Cortex of kidney (tissue), 1 donor: ENCODE measurements at places on chromosomes 3 and 15.

GRCh38 chr15:39403640-39404117, 177.2 kb upstream of the THBS1 start:
- no peak for DNase-seq

GRCh38 chr15:37517191-37517895, 417.0 kb upstream of the MEIS2 start:
- no peak for DNase-seq

DNA sequence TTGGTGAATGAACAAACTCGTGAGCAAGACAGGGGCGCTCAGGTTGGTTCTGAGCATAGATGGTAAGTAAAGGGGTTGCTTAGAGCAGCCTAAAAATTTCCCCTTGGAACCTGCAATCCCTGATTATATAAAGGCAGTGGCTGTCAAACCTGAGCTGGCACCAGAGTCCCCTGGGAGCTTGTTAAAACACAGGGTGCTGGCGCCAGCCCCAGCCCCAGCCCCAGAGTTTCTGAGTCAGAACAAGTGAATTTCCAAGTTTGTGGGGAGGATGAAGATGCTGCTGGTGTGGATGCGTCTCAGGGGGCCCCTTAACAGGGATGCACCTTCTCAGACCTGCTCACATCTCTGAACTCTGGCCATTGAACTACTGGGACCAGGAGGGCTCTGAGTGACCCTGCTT, 48.2 kb downstream of the FEM1B start:
- DNase-seq = no peak

- DNase-seq = no peak
Observed at GRCh38 chr15:71237456-71238188, 122.4 kb downstream of the THSD4 start.

GRCh38 chr15:27897481-27897880, 201.6 kb downstream of the OCA2 start:
- no peak for DNase-seq

DNA sequence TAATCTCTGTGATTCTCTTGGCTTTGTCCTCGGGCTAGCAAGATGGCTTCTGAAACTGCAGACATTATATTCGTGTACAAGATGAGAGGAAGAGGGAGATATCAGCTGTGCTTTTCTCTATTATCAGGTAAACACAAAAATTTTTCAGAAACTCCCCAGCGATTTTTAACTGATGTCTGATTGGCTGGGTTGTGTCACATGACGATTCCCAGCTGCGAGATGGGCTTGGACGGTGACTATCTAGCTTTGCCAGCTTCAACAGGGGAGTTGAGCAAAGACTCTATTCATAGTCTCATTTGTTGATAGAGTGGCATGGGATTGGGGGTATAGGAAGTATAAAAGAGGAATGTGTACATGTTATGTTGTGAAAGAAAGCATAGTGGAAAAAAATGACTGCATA, 248.8 kb upstream of the AZI2 start:
- DNase-seq = no peak

DNA sequence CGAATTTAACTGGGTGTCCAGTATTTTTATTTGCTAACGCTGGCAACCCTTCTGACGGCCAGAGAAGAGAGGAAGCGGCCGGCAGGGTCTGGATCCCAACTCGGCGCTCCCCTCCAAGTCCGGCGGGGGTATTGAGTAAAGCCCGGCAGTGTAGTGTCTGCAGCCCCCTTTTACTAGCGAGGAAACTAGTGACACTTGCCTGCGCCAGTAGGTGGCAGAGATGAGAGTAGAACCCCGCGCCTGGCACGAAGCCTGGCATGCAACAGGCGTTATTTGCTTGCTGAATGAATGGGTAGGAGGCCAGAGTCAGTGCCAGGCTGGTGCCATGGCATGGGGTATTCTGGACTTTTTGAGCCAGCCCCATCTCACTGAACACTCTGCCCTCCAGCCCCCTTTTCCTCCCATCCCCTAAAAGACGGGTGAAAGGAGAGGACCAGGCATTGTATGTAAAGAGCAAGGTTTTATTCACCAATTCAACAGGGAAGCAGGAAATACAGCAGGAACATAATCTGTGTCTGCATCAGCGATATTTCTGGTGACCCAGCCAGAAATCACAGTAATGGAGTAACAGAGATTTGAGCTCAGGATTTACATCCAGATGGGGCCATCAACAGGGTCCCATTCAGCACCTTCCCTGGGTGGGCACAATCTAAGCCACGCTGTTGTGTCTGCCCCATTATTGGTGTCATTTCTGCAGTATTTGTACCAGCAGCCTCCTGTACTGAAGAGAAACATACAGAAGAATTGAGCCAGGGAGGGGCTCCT, 788 bp upstream of the WDR73 start:
- DNase-seq = no peak

DNA sequence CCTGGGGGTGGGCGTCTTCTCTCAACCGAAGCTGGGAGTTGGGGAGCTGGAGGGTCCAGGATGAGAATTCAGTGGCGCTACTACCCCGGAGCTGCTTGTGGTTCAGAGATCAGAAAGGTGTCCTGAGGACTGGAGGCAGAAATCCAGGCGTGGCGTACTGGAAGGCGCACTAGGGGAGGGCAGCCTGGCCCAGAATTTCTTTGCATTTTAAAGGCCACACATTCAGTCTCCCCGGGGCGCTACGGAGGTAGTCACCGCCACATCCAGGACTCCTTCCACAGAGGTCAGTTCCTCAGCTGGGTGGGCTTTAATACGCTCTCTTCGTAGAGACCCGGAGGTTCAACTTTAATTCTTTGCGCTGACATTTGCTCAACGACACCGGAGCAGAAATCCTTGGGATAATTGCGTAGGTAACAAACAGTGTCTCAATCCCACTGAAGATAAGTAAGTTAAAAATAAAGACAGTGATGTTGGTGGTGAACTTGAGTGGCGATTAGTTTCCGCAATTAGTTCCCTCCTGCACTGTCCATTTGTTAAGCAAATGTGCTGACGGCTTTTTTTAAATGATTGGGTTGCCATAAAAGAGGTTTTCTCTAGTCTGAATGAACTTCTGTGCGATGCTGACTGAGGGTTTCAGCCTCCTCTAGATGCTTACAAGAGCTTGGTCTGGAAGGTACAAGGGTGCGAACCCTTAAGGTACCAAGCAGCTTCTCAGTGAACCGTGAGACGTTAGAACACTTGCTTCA, 535 bp downstream of the MCTP2 start:
- no peak for DNase-seq

- DNase-seq = no peak
Observed at GRCh38 chr15:77415450-77416147, 4.3 kb downstream of the PEAK1 start.
